Kidney glomerular epithelial cell (primary cell): ENCODE measurements at places on chromosomes 11 and 22.

DNA sequence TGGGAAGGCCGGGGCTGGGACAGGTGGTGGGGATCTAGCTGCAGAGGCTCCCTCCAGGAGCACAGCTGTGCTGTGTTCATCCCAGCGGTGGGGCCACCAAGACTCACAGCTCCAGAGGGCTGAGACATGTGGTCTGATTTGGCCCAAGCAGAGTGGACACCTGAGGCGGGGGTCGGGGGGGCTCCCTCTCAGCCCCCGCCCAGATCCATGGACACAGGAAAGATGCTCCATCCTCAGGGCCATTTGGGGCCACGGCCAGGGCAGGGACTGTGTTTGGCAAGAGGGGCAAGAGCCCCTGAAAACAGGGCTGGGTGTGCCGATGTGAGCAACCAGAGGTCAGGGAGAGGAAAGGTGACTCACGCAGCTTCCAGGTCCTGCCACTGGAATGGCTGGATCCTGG, 219.4 kb downstream of the BRD1 start:
- no peak for DNase-seq

DNA sequence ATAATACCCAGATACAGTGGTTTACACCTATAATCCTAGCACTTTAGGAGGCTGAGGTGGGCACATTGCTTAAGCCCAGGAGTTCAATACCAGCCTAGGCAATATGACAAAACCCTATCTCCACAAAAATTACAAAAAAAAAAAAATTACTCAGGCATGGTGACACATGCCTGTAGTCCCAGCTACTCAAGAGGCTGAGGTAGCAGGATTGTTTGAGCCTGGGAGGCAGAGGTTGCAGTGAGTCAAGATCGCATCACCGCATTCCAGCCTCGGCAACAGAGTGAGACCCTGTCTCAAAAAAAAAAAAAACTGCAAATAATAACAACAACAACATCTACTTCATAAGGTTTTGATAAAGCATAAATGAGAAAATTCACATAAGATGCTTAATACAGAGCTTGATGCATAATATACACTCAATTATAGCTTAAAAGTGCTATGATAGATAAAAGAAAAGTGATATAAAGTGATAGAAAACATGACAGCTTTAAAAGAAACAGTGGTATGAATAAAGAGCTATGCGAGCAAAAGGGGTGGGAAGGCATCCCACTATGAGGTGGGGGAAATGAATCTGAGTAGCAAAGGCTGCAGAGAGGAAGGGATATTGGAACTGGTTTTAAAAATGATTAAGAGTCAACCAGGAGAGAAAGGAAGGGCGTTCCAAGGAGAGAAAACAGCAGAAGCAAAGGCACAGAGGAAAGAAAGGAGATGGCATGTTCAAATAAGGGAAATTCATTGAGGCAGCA, 197.6 kb downstream of the KIF18A start:
- peak; percentile 51 for DNase-seq

- no peak for DNase-seq
Observed at GRCh38 chr11:127507851-127508250, 507.3 kb upstream of the KIRREL3 start.

- no peak for DNase-seq
Observed at GRCh38 chr11:65125197-65126056, 3.3 kb downstream of the MRPL49 start.

GRCh38 chr11:93234602-93235207, 36.9 kb upstream of the SLC36A4 start:
- DNase-seq = peak; percentile 31

- no peak for DNase-seq
Observed at GRCh38 chr22:47918276-47918921, 1155.9 kb downstream of the TBC1D22A start.

DNA sequence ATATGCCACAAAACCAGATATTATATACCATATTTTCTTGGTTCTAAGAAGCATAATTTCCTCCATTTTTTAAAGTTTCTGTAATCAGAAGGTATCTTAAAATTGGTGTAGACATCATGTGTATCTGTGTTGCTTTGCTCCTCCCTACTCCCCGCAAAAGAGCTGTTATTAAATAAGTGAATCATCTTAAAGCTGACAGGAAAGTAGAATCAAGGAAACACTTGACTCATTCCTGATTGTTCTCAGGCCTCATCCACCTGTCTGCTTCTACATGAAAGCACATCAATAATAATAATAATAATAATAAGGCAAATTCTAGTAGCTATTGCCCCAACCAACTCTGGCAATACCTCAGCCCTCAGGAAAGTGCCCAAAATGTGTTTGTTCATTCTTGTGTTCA, 26.2 kb upstream of the GUCY1A2 start:
- DNase-seq = peak; percentile 57

DNA sequence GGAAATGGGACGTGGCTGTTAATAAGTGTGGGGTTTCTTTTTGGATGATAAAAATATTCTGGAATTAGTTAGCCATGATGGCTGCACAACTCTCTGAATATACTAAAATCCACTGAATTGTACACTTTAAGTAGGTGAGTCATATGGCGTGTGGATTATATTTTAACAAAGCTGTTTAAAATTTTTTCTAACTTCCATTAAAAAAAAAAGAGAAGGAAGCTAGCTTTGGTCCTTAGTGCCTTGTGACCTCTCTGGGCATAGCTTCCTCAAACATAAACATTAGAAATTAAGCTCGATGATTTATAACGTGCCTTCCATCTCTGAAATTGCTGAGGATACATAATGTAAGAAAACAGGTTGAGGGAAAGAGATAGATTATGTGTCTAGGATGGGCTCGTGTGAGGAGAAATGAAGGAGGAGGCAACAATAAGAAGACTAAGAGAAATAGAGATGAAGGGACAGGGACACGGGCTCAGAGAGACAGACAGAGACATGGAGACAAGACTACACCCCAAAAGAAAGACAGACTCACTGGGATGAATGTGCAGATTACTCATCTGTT, 20.0 kb downstream of the IRAG1 start:
- no peak for DNase-seq

- no peak for DNase-seq
Observed at GRCh38 chr11:116518141-116518540, 254.6 kb downstream of the BUD13 start.
